ENCODE measurements at places on chromosomes 1 and 21.

DNA sequence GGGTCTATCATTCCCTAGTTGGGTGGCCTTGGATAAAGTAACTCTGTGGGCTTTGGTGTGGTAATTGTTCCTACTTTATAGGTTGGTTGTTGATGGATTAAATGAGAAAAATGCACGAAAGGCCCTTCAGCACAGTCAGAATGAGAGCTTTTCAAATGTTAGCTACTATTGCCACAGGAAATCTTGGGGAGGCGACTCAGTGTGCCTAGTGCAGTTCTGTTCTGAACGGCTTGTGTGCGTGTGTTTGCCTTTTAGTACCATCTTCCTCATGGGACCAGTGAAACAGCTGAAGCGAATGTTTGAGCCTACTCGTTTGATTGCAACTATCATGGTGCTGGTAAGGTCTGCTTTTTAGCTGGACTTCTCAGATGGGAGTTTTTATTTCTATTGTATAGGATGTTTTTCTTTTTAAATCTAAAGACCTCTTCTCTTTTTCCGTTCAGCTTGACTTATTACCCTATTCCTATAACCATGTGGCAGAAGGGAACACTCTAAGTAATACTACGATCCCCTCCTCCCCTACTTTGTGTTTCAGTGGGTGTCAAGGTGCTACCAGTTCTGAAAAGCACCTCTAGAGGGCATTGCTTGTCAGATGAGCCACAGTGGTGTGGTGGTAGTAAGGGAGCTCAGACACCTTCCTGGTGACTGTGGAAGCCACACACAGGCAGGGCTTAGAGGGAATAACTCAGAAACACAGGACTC, 9.2 kb downstream of the SFT2D2 start:
- DNase-seq, result peak; percentile 69

GRCh38 chr1:47002211-47002610, 21.3 kb upstream of the CYP4X1 start:
- no peak for DNase-seq

DNA sequence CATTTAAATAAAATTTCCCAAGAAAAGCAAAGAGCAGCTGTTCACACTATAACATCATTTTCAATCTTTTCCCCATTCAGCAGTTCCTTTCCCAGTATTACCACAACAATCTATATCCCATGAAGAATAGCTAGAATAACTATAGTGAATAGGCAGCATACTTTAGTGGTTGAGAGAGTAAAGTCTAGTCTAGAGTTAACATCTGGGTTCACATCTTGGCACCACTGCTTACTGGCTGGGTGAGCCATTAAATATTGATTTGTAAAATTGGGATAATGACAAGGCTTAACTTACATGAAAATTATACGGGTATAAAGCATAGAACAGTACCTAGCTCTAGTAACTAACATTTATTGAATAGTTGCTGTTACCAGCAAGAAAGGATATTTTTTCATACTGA, 14.4 kb downstream of the S100PBP start:
- no peak for DNase-seq

DNA sequence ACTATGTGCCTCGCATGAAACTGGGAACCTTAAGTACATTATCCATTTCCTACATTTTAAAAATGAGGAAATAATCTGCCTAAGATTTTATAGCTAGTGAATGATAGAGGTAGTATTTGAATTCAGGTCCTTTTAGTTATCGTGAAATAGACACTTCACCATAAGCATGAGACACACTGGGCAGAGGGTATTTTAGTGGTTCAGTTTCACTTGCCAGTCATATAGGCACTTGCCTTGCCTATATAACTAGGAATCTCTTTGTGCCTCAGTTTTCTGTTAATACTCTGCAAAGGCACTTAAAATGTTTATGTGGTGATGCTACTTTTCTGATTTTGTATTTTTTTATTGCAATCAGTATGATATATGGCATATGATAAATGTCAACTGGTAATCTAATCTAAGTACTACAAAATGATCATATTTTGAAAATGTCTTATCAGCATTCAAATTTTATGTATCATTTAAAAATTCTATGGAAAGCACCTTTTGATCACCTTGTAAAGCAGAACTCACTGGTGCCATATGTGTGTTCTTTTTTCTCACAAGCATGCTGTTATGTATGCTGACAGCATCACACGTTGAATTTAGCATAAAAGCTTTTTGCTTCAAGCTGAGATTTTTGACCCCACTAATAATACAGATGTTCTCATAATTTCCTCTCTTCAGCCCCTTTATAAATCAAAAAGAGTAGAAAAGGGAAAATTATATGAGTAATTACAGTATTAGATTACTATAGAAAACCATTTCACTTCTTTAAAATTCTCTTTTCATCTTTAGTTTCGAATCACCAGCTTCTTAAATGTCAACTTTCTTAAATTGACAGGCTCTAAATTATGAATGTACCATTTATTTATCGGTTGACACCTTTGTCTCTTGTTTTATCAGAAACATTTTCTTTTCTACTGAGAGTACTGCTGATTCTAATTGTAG, 52.6 kb downstream of the RPS6KC1 start:
- DNase-seq, result no peak

GRCh38 chr1:67713057-67713846, 28.3 kb downstream of the GADD45A start:
- peak; percentile 88 for DNase-seq

- no peak for DNase-seq
Measured at GRCh38 chr1:192158181-192158580, at the start of gene RGS18. Gene RGS18, plus strand, starts transcription at chr1:192158462. Its CDS starts 176 bp downstream, at chr1:192158638.

DNA sequence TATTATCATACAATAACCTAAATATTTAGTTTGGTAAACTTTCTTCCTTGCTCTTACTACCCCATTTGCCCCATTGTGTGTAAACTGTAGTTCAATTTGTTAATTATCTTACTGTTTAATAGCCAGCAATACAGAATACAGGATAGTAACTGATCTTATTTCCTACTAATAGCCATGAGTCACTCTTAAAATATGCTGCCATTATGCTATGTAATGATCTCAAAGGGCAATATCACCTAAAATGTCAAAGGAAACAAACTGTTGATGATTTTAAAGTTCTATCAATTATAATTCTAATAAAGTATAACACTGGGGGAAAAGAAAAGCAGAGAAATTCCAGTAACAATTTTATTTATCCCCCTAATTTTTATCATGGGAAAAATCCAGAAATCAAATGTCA, 4.3 kb downstream of the SLC30A1 start:
- no peak for DNase-seq

DNA sequence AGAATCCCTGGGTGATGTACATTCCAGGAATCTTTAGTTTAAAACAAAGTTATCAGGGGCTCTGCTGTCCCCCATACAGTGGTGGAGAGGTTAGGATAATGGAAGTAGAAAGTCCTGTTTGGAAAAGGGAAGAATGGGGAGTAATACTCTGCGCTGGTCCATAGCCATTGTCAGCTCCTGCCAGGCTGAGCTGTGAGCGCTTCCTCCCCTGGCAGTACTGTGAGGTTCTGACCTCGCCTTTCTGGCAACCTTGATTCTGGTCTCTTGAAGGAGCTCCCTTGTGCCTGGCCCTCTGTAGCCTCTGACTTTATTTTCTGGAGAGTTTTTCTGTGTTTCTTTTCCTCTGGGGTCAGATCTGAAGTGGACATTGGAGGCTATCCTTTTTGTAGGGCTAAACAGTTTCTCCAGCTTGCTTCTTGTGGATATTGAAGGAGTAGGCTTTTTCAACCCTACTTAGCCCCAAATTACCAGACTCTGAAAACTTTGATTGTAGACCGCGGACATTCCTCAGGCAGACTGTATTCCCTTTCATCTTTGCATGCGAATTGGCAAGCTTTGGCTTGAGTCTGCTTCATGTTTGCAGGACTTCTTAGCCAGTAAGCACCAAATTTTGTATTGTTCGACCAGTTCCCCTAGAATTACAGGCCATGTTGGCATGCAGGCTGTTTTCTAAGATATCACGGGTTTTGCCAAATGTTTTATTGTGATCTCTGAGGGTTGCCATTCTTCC, 13.8 kb downstream of the UBE4B start:
- no peak for DNase-seq

GRCh38 chr1:111848852-111849545, 93.3 kb downstream of the DDX20 start:
- no peak for DNase-seq

DNA sequence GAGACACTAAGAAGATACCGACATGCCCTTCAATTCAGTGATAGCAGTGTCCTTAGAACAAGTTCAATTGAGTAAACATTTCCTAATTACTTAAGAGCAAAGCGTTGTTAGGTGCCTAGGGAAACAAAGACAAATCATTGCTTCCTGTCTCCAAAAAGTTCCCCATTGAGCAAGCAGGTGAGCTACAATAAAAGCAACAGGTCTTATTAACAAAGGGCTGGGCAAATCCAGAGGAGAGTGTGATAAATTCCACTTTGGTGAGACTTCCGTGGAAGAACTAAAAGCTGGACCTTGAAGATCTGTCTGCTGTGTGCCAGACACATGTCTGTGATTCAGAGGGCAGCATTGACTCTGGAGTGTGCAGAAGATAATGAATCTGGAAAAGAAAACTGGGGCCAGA, 1.9 kb upstream of the TUT4 start:
- peak; percentile 37 for DNase-seq

DNA sequence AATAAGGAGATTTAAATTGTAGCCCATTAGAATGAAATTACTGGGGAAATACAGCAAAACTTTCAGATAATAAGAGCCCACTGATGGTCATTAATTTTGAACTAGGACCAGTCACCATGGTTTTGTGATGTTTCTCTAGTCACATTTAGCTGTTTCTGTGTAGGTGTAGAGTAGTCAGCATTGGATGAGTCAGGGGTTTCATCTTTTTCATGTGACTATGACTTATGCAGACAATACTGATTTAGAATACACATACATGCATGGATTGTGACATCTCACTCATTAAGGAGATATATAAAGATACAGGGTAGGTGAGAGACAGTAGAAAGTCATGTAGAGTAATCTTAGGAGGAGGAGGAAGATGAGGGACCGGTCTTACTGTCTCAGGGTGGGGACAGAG, 1192.7 kb downstream of the KCNT2 start:
- peak; percentile 6 for DNase-seq

- DNase-seq, result no peak
Measured at GRCh38 chr1:3368711-3369445, 85.6 kb upstream of the ARHGEF16 start.

DNA sequence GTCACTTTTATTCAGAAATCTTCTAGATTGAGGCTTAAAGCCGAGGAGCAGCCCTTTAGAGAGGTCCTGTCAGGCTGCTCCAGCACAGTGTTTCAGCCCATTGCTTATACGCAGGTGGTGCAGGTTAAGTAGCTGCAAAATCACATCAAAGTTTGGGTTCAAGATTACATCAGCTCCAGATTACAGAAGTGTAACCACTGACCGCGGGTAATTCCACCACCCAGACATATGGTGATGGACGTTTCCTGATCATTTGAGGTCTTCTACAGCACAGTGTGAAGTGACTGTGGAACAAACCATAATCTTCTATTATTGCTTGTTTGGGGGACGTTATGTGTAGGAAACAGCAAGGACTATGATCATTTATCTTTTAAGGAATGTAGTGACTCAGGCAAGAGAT, 11.8 kb downstream of the C1orf115 start:
- no peak for DNase-seq

GRCh38 chr1:246608616-246609376, 42.5 kb downstream of the CNST start:
- peak; percentile 98 for DNase-seq

- DNase-seq, result no peak
Measured at GRCh38 chr1:42167611-42168390, 3.3 kb upstream of the GUCA2A start.

DNA sequence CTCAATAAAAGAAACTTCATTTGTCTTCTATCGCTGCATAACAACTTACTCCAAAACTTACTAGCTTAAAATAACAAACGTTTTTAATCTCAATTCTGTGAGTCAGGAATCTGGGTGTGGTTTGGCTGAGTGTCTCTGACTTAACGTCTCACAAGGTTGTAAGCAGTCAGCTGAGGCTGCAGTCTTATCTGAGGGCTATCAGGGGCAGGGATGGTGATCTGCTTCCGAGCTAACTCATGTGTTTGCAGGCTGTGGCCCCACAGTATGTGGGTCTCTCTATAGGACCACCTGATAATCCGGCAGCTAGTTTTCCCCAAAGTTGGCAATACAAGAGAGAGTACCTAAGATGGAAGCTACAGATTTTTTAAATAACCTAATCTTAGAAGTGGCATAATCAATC, 234.2 kb upstream of the FGGY start:
- peak; percentile 38 for DNase-seq

DNA sequence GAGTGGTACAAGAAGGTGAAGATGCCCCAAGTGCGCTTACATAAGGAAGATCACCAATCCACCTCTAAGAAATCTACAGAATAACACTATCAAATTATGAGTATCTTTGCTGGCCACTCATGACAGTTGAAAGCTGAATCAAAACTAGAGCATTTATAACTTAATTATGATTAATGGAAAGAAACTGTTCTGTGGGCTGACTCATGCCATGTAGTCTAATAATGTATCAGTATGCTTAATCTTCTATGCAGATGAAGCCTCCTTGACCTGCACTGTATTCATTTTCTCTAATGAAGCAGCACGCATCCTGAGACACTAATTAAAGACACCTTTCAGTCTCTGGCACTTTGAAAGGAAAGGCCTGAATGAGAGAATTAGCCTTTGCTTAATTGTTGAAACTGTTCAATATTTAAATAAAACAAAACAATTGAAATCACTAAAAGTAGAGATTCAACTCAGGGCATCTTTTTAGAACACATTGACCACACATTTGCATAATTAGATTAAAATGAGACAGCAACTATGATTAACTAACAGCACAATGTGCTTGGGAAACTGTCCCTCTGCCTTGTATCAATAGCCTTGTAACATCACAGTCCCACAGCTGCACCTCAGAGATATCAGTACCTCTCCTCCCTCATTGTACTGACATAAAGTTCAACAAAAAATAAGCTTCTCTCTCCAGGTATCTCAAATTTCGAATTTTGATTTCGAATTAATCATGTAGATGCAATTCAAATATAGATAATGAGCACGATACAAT, 105.6 kb downstream of the NTPCR start:
- DNase-seq, result no peak

GRCh38 chr21:40623528-40623927, 223.4 kb downstream of the DSCAM start:
- no peak for DNase-seq

Data from kidney tubule cell (primary cell).